ENCODE measurements at places on chromosomes 4 and X.

GRCh38 chr4:48210966-48211328 is 58.7 kb downstream of the TEC start:
- no peak for DNase-seq

- DNase-seq = peak; percentile 56
Observed at GRCh38 chr4:124262211-124263179, 450.0 kb downstream of the ANKRD50 start.

DNA sequence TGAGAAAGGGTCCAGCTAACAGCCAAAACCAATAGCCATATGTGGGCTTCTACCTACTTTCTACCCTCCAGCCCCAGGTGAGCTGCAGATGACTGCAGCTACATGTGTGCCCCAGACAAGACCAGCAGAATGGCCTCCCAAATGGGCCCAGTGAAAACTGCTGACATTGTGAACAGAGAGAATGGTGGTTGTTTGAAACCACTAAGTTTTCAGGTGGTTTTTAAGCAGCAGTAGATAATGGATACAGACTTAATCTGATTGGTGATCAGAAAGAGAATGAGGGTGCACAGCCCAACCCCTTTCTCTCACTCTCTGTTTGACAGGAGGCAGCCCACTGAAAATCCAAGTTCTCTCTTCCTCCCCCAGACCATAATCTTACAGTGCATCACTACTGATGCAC is 42.5 kb upstream of the BBS12 start:
- peak; percentile 88 for DNase-seq

- no peak for DNase-seq
Observed at GRCh38 chr4:57401586-57401985, 291.4 kb upstream of the IGFBP7 start.

DNA sequence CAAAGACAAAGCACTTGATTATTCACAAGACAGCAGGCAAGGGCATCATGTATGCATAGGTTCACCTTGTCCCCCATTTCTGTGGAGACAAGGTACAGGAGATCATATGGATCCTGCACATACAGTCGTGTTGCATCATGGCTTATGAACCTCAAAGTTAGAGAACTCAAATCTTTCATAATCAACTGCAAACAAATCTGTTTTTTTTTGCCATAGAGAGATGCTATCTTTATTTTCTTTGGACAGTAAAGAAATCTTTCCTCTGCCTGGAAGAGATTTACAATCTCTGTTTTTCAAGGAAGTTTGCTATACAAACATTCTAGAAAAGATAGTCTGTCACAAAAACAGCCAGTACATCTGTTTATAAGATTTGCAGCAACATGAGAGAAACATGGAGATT is 578.8 kb downstream of the ANKRD50 start:
- no peak for DNase-seq

GRCh38 chr4:107419052-107419451 is 301.0 kb downstream of the PAPSS1 start:
- peak; percentile 29 for DNase-seq

DNA sequence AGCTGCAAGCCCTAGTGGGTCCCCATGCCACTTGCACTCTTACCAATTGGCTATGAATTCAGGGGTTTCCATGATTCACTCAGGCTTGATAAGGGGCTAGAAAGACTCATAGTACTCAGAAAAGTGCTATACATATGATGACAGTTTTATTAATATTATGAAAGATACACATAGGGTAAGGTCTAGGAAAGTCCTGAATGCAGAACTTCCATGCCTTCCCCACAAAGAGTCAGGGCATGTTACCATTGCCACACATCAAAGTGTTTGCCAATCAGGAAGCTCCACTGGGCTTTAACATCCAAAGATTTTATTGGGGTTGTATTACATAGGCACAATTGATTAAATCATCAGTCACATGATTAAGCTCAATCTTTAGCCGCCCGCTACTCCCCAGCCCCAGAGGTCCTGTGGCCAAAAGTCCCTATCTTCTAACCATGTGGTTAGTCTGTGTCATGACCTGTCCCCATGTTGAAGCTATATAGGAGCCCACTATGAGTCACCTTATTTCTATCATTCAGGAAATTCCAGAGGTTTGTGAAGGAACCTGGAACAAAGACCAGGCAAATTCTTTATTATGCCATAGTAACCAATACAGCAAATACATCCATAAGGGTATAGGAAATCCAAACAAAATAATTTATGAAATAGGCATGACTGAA is 635.6 kb downstream of the STPG2 start:
- DNase-seq = no peak

DNA sequence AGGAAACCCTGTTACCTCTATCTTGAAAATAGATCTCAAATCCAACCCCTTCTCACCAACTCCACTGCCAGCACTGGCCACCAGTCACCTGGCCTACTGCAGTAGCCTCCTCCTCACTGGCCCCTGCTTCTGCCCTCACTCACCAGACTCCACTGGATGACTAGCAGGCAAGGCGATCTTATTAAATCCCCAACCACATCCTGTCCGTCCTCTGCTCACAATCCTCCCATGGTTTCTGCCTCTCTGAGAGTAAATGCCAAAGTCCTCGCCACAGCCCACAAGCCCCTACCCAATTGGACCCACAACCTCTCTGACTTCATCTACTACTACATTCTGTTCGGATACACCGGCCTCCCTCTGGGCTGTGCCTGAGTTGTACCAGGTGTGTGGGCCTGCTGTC is 5.4 kb upstream of the PIM2 start:
- DNase-seq = no peak

- DNase-seq = no peak
Observed at GRCh38 chr4:140157341-140157740, 3.4 kb upstream of the MAML3 start.

DNA sequence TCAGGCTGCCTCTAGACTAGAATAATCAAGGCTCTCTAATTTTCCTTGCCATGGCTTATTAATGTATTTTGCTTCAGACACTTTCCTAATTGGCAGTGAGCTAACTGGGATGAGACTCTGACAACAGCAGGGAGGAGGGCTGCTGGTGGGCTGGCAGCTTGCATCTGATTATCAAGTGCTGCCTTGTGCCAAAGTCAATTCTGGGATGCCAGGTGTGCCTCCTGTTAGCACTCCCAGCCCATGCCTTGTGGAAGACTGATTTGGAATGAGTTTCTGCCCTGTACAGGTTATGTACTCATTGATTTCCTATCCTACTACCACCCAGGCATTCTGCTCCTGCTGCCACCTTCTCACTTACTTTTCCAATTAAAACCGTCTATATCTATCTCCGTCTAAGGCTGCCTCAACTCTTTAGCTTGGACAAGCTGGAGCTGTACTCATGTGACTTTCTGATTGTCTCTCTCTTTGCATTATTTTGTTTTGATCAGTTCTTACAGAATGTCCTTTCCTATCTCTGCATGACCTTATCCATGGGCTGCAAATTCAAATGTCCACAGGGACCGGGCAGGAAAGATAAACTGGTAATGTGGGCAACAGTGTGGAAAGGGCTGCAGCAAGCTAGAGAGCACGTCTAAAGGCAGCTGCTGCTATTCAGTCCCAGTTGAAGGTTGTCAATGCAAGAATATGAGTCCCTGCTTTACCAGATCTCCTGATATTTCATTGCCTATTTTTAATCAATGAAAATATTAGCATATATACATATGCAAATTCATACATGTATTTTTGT is 112.6 kb downstream of the GABRA2 start:
- DNase-seq = no peak

GRCh38 chr4:108042927-108043326 is 53.2 kb downstream of the HADH start:
- DNase-seq = no peak

DNA sequence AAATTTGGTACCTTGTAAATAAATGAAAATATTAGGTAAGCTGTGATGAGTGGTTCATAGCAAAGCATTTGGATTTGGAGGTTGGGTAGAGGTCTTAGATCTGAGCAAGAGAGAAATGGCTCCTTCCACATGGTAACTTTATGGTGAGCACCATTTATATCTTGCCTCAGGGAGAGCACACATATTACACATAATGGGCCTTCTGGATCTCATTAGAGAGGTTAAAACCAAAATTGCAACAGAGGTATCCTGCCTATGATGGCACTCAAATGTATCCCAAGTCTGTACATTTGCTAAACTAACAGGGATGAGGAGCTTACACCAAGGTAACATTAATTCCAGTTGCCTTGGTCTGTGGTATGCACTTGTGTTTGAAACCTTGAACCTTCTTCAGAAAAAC is 87.1 kb upstream of the PUDP start:
- no peak for DNase-seq

DNA sequence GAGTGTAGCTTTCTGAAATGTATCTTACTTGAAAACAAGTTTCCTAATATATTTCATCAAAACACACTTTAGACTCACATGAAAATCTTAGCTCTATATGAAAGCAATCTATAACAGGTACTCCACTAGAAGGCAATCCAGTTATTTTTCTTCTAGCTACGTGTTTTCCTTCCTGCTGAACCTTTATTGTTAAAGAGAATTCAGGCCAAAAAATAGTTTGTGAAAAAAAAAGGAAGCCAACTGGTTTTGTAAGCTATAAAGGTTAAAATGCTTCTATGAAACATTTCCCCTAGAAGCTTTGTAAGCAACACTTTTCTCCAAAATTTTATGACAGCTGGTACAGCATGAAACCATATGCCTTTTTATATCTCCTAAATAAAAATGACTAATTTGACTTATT is 304.7 kb upstream of the DIAPH2 start:
- DNase-seq = no peak

DNA sequence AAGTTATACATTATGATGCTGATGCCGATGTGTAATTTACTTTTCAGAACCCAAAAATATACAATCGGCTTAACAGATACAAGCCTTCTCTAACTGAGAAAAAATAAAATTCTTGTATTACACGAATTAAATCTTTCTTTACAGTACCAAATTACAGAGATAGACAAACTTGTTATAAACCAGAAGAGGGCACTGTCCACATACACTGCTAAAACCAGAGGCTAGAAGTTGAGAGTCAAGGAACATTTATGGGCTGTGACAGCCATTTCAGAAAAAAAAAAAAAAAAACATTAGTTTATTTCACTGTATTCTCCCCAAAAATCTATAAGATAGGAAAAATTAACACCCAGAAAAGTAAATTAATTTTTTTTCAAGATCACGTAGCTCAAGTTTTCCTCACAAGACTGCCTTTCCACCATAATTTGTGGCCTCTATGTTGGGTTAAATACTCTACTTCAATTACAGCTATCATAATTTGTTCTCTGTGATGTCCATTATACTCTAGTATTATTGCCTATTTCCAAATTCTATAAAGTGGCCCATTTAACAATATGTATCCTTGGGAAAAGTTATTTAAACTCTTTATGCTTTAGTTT is 12.0 kb downstream of the EREG start:
- peak; percentile 26 for DNase-seq

GRCh38 chr4:14816623-14817261 is 185.5 kb upstream of the CPEB2 start:
- DNase-seq = no peak

DNA sequence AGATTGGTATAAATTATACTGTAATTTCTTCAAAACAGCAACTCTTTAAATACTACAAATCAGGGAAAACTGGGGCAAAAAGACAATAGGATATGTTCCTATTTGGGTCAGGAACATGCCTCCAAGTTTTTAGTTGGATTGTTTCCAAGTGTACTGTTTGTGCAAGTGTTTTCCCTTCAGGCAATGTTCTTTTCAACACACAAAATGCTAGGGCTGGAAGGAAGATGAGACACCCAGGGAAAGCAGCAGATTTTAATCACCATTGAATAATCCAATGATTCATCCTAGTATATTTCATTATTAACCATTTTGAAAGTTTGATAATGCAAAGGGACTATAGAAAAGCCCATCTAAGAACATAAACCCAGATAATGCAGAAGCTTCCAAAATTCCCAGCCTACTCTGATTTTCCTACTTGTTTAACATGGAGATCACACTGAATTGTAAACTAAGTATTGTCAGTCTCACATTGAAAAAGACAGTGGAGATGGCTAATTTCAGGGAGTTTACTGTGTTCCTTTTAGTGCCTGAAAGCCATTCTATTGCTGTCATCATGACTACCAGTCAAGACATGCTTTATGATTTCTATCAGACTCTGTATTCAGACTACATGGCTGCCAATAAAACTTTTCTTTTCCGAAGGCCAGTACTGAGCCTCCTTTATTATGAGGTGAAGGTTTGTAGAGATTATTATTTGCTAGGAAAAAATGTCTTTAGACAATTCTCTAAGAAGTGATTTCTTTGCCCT is 38.6 kb downstream of the COL4A6 start:
- no peak for DNase-seq

- no peak for DNase-seq
Observed at GRCh38 chrX:119237562-119237942, 1.5 kb downstream of the PGRMC1 start.

DNA sequence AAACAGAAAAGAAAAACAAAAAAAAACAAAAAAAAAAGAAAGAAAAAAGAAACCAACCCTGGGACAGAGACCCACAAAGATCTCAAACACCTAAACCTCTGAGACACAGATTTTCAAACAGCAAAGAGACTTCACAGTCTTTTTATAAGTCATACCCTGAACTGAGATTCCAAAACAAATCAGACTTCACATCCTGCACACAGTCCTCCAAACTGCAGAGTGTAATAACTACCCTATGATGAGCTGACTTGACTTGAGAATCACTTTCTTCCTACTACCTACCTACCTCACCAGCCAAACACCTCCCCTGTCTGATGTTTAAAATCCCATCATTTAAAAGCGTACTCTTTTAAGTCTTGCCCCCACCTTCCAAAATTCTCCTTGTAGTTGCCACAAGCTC is 25.2 kb upstream of the GLOD5 start:
- DNase-seq = peak; percentile 25

GRCh38 chr4:174281182-174281737 is 2.2 kb downstream of the FBXO8 start:
- no peak for DNase-seq

- no peak for DNase-seq
Observed at GRCh38 chr4:11564021-11564420, 135.3 kb upstream of the HS3ST1 start.

DNA sequence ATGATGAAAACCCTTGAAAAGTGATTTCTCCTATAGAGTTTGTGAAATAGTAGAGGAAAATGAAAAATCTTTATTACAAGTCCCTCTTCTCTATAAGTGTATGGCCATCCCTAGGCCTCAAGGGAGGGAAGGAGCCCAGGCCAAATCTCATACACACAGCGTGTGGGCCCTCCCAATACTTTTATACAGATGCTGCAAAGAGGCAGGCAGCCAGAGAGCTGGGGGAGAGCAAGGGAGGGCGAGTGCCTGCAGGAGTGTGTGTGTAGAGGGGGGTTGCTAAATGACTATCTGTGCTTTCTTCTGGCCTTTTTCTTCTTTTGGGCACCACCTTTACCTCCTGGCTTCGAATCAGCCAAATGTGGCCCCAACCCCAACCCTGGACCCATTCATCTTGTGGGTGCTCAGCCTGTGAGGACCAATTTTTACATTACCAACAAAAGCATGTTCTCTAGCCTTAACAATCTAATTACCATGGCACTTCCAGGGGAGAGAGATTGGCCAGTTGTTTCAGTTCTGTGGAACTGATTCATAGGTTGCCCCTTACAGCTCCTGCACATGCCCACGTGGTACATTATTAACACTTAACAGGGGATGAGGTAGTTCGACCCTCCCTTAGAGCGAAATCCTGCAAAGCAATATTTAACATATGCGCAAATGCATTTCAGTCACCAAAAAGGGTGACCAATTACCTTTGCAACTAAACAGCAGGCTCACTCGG is 2.0 kb downstream of the GPC3 start:
- DNase-seq = no peak

GRCh38 chr4:77669946-77670590 is 64.4 kb downstream of the CXCL13 start:
- no peak for DNase-seq

- peak; percentile 62 for DNase-seq
Observed at GRCh38 chr4:140884431-140885058, 128.4 kb upstream of the TBC1D9 start.

Data from activated CD4-positive, alpha-beta T cell treated with anti-CD3 and anti-CD28 coated beads, Interleukin-10, Interleukin-2, amounts not matched to agents 100 ng/mL and 50 ng/mL, durations not matched to agents 16 hours and 8 hours (primary cell).